ENCODE measurements at places on chromosomes 7 and 10.

DNA sequence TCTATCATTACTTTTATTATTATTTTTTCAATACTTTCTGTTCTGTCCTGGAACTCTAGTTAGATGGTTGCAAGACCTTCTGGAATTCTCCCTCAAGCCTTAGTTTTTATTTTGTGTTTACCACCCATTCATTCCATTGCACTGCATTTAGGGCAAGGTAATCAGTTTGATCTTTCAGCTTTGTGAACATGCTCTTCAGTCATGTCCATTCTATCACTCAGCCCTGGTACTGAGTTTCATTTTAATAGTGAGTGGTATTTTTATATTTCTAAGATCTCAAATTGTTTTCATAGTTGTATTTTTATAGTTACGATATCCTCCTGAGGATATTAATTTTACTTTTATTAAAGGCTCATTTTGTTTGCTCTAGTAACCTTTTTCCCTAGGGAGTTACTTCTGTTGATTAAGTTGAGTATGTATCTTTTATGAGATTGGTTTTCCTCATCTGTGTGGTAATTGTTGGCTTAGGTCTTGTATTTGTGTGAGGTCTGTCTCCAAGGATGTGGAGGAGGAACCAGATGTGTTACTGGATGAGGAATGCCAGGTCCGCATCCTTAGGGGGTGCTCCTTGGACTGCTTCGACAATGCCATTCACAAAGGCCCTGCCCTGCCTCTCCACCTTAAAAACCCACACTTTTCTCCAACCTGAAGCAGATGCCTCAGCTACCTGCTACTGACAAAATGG lies 46.7 kb upstream of the RAB18 start:
- no peak overlapping the region for H3K4me3 ChIP-seq
- no peaks in the 10 kb centered on the region for H3K4me1 ChIP-seq
- H3K36me3 ChIP-seq: no peaks in the 10 kb centered on the region
- H3K27me3 ChIP-seq: no peaks in the 10 kb centered on the region
- no peak overlapping the region for H3K27ac ChIP-seq

DNA sequence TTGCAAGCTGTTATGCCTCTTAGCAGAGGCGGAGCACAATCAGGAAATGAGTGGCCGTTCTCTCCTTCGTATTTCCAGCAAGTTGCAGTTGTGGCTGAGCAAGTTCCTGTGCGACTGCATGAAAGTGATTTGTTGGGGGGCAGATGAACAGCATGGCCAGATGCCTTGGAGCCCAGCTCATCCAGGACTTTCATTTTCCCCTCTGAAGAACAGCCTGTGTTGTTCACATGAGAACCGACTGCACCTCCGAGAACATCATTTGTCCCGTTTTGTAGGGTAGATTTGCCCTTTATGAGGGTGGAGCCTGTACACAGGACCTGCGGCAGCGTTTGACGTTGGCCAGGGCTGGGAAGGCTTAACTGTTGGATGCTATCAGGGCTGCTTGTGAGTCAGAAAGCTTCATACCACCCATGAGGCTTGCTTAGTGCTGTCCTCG lies 4.4 kb downstream of the BAG3 start:
- no peaks in the 10 kb centered on the region for H3K27me3 ChIP-seq
- no peaks in the 10 kb centered on the region for H3K36me3 ChIP-seq
- H3K4me3 ChIP-seq: peak overlapping the region; percentile 92
- H3K27ac ChIP-seq: peak overlapping the region; percentile 99
- peaks cover 73% of the 10 kb centered on the region for H3K4me1 ChIP-seq

DNA sequence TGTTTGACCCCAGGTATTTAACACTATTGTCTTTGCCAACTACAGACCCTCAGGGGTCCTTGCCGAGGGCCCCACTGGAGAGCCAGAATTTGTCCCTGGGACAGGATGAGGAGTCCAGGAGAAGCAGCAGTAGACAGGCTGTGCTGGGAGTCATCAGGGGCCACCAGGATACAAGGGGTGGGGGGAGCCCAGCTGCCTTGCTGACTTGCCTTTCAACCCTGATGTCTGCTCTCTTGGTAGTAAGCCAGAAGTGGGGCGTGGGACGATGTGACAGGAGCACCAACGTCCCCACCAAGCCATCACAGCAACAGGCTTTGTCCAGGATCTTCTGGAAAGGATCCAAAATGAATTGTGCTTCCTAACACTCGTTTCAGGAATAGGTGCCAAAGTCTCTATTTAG lies 62.4 kb upstream of the CDCA7L start:
- H3K36me3 ChIP-seq: no peaks in the 10 kb centered on the region
- no peak overlapping the region for H3K4me3 ChIP-seq

- no peaks in the 10 kb centered on the region for H3K4me1 ChIP-seq
- H3K27ac ChIP-seq: no peak overlapping the region
- H3K27me3 ChIP-seq: no peaks in the 10 kb centered on the region
These were observed 30.9 kb downstream of the IRF5 start for GRCh38 chr7:128968624-128969023.

GRCh38 chr7:50725774-50726173 lies 56.9 kb downstream of the GRB10 start:
- no peaks in the 10 kb centered on the region for H3K27me3 ChIP-seq
- no peaks in the 10 kb centered on the region for H3K36me3 ChIP-seq
- no peak overlapping the region for H3K4me3 ChIP-seq
- DNase-seq: no peak
- peaks cover 67% of the 10 kb centered on the region for H3K4me1 ChIP-seq

GRCh38 chr7:157619753-157620525 lies 283.1 kb downstream of the DNAJB6 start:
- H3K36me3 ChIP-seq: no peaks in the 10 kb centered on the region
- no peaks in the 10 kb centered on the region for H3K4me1 ChIP-seq
- DNase-seq: no peak
- no peaks in the 10 kb centered on the region for H3K27me3 ChIP-seq
- H3K27ac ChIP-seq: no peak overlapping the region
- H3K4me3 ChIP-seq: no peak overlapping the region

DNA sequence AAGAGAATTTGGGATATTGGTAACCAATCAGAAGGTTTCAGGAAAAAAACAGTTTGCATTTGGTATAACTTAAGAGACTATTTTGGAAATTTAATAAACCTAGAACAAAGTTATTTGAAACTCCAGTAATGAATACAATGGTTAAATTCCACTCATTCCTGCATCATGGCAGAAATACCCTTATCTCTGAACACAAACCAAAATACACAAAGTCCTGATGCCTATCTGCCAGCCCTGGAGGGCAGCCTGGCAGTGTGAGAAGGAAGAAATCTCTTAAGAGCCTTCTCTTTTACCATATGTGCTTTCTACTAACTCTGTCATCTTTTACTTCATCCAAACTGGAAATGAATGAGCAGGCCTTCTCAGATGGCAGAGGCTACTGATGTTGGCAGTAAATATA lies 147.1 kb upstream of the LYZL1 start:
- no peak for DNase-seq
- no peak overlapping the region for H3K4me3 ChIP-seq
- H3K27ac ChIP-seq: peak overlapping the region; percentile 68
- H3K27me3 ChIP-seq: no peaks in the 10 kb centered on the region

DNA sequence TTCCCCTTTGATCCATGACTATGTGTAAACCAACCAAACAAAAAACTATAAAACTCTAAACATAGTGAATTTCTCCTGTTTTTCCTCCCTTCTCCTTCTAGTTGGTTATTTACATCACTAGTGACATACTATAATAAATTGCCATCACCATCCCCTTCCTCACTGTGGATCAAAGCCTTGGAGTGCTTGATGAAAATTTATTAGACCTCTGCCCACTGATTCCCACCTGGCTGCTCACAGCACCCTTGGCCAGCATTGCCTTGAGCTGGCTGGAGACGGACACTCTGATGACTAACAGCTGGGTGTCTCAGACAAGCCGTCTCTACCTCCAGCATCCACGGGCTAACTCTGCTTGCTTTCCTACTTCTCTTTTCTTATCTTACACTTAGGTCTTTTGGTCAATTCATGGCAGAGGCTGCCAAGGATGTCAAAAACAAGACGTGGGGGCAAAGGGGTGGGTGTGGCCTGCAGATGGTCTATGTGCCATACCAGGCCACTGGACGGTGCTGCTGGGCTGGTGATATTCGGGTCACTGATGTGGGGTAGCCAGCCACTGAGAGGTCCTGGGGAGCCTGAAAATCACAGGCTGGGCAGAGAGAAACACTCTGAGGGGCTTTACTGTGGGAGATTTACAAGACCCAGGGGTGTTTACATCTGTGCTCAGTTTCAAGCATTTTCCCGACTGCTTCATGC lies 207.8 kb downstream of the TAX1BP1 start:
- peaks cover 8% of the 10 kb centered on the region for H3K4me1 ChIP-seq
- no peak for DNase-seq
- no peaks in the 10 kb centered on the region for H3K36me3 ChIP-seq
- no peak overlapping the region for H3K4me3 ChIP-seq
- H3K27me3 ChIP-seq: no peaks in the 10 kb centered on the region

- H3K27ac ChIP-seq: no peak overlapping the region
- no peaks in the 10 kb centered on the region for H3K4me1 ChIP-seq
- no peaks in the 10 kb centered on the region for H3K36me3 ChIP-seq
- no peak overlapping the region for H3K4me3 ChIP-seq
These were observed 46.0 kb upstream of the ADAM12 start for GRCh38 chr10:126434235-126434634.

GRCh38 chr10:4501306-4501705 lies 324.7 kb upstream of the AKR1E2 start:
- H3K27me3 ChIP-seq: no peaks in the 10 kb centered on the region
- peaks cover 15% of the 10 kb centered on the region for H3K4me1 ChIP-seq
- H3K36me3 ChIP-seq: no peaks in the 10 kb centered on the region

DNA sequence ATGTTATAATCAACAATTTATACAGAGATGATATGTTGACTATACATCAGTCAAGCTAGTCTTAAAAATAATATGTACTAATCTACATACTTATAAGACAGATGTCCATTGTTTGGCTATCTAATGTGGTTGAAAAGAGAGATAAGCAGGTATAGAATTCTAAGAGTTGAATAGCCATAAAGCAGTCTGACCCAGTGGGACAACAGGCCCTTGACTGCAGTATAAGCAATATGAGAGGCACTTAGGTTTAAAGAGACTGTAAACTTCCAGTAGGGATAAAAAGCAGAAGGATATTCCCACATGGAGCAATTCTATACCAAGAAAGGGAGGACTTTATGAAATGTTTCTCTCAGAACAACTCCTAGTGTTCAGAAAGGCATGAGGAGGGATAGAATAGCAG lies 139.3 kb downstream of the ELAPOR2 start:
- no peak overlapping the region for H3K27ac ChIP-seq
- H3K4me1 ChIP-seq: no peaks in the 10 kb centered on the region
- no peaks in the 10 kb centered on the region for H3K36me3 ChIP-seq
- H3K27me3 ChIP-seq: no peaks in the 10 kb centered on the region

DNA sequence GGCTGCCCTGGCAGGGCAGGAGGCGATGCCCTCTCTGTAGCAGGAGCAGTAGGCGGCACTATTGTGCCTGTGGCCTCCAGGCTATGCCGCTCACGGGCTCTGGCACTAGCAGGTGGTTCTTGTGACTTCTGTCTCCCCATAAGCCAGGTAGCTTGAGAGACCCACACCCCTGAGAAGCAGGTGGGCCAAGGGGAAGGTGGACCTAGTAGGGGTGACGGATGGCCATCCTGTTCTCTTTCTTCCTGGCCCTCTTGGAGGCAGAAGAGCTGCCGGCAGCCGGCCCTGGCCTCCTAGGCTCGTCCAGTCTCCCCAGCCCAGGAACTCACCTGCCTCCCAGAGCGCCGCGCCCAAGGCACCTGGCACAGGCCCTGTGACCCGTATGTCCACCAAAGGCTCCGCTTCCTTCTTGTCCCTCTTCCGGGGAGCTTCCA lies 15.4 kb downstream of the MMRN2 start:
- no peaks in the 10 kb centered on the region for H3K36me3 ChIP-seq
- H3K4me3 ChIP-seq: peak overlapping the region; percentile 60
- H3K27ac ChIP-seq: no peak overlapping the region
- H3K4me1 ChIP-seq: peaks cover 52% of the 10 kb centered on the region

DNA sequence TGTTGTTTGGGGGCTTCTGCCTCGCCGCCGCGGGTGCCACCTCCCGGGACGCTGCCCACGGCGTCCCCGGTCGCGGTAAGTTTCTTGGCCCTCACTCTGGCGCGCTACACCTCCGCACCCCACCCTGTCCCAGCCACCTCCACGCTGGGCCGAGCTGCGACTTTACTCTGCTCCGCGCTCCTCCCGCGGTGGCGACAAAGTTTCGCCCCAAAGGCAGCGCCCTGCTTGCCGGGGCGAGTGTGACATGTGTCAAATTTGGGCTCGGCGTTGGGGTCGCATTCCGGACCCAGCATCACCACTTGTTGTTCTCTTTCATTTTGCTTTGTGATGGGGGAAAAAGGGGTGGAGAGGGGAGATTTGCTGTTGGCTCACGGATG lies 167.7 kb upstream of the PPP1R3A start:
- H3K27ac ChIP-seq: peak overlapping the region; percentile 95
- peak overlapping the region; percentile 79 for H3K4me3 ChIP-seq
- H3K36me3 ChIP-seq: no peaks in the 10 kb centered on the region
- DNase-seq: no peak
- H3K4me1 ChIP-seq: peaks cover 33% of the 10 kb centered on the region

DNA sequence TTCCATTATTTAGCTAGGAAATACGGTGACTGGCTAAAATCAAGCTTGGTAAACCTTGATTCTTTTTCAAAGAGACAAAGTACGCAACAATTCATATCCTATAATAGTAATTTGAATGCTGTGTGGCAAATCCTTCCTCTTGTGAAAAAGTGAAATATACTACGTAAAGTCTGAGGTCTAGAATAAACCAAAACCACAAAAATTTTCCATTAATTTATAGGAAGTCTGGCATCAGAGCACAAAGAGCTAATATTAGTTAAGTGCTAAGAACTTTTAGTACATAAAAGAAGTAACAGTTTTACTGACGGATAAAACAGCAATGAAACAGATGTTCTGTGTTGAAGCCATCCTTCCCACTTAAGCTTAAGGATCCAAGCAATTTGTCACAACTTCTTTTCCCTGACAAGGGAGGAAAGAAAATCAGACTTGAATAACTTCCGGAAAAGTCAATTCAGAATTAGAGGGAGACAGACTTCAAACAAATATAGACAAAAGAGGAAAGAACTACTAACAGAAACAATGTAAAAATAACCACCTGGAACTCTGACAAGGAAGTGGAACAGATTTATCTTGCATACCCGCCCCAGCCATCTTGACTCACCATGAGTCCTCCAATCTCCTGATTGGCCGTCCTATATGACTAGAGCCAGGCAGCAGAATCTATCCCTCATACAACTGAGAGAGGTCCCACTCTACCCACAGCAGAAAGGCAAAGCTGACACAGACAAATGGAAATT lies 34.6 kb downstream of the RHEB start:
- H3K36me3 ChIP-seq: peaks cover 16% of the 10 kb centered on the region
- DNase-seq: no peak
- H3K4me3 ChIP-seq: no peak overlapping the region
- H3K4me1 ChIP-seq: peaks cover 15% of the 10 kb centered on the region
- H3K27ac ChIP-seq: peak overlapping the region; percentile 41
- no peaks in the 10 kb centered on the region for H3K27me3 ChIP-seq

- H3K4me1 ChIP-seq: peaks cover 98% of the 10 kb centered on the region
- H3K4me3 ChIP-seq: no peak overlapping the region
- no peaks in the 10 kb centered on the region for H3K27me3 ChIP-seq
- no peaks in the 10 kb centered on the region for H3K36me3 ChIP-seq
- no peak for DNase-seq
These were observed 115.1 kb downstream of the CCNY start for GRCh38 chr10:35451151-35452016.
